Dermis microvascular lymphatic vessel endothelial cell (primary cell): ENCODE measurements at places on chromosomes 6 and 20. TPM values are rescaled to one million over a fixed set of nuclear protein-coding genes. Genes with fewer than 3 reads are reported as not detected.

The SNAI1 gene
- total RNA-seq: 1.0 and 1.6 TPM in 2 replicates

The PRL gene
- total RNA-seq: not detected in 2 replicates

The VSX1 gene
- total RNA-seq: not detected in 2 replicates

The CDC25B gene
- total RNA-seq: 27.5 and 31.4 TPM in 2 replicates

The BMP5 gene
- not detected in 2 replicates for total RNA-seq

The ABT1 gene
- total RNA-seq: 18.4 and 20.2 TPM in 2 replicates

The LBP gene
- total RNA-seq: under 0.01 and 0.13 TPM in 2 replicates

The FAM209B gene
- 0.13 TPM in 1 of 2 replicates, not detected in the other for total RNA-seq

The NOTCH4 gene
- total RNA-seq: 11.9 and 13.3 TPM in 2 replicates

The ZNF311 gene
- under 0.01 and 0.13 TPM in 2 replicates for total RNA-seq

The MGME1 gene
- 11.3 and 12.5 TPM in 2 replicates for total RNA-seq

The DCDC2 gene
- under 0.01 TPM in 1 of 2 replicates, not detected in the other for total RNA-seq

The DNAH8 gene
- total RNA-seq: not detected in 2 replicates

The XKR7 gene
- total RNA-seq: not detected in 2 replicates

The ABHD16B gene
- not detected in 2 replicates for total RNA-seq

The MAP1LC3A gene
- total RNA-seq: 16.6 and 40.2 TPM in 2 replicates

The FAM162B gene
- total RNA-seq: 6.2 and 11.1 TPM in 2 replicates

The NFKBIE gene
- 9.6 and 15.0 TPM in 2 replicates for total RNA-seq

The SDC4 gene
- 37.7 and 55.6 TPM in 2 replicates for total RNA-seq

The ASIP gene
- total RNA-seq: not detected in 2 replicates

The IMPG1 gene
- not detected in 2 replicates for total RNA-seq

The BMP7 gene
- not detected in 2 replicates for total RNA-seq

The GTSF1L gene
- total RNA-seq: not detected in 2 replicates

The AGER gene
- 0.38 and 0.39 TPM in 2 replicates for total RNA-seq

The THBS2 gene
- total RNA-seq: 0.51 TPM in 1 of 2 replicates, not detected in the other

The PPP2R5D gene
- total RNA-seq: 27.6 and 32.5 TPM in 2 replicates

The SPDEF gene
- under 0.01 TPM in 1 of 2 replicates, not detected in the other for total RNA-seq

The TCP11 gene
- 0.13 TPM in 2 replicates for total RNA-seq

The NMBR gene
- not detected in 2 replicates for total RNA-seq

The PKIG gene
- total RNA-seq: 151 and 182 TPM in 2 replicates

The RAB44 gene
- under 0.01 TPM in 2 replicates for total RNA-seq

The ROMO1 gene
- total RNA-seq: 176 and 319 TPM in 2 replicates

The PTCHD4 gene
- total RNA-seq: 12.5 and 13.3 TPM in 2 replicates

The MYBL2 gene
- total RNA-seq: 8.6 and 13.0 TPM in 2 replicates

The PKIB gene
- 0.13 TPM in 2 replicates for total RNA-seq

The C20orf144 gene
- total RNA-seq: under 0.01 TPM in 1 of 2 replicates, not detected in the other

The CLDN20 gene
- not detected in 2 replicates for total RNA-seq

The KIZ gene
- total RNA-seq: 3.2 and 3.7 TPM in 2 replicates

The OLIG3 gene
- total RNA-seq: not detected in 2 replicates

The PLN gene
- total RNA-seq: not detected in 2 replicates

The C6orf163 gene
- total RNA-seq: 0.26 and 0.63 TPM in 2 replicates

The POU3F2 gene
- not detected in 2 replicates for total RNA-seq

The ANKEF1 gene
- total RNA-seq: 0.76 and 1.2 TPM in 2 replicates

The OR11A1 gene
- total RNA-seq: not detected in 2 replicates

The TDRD6 gene
- total RNA-seq: under 0.01 TPM in 2 replicates

The GJA1 gene
- 1,124 and 1,357 TPM in 2 replicates for total RNA-seq

The NHLRC1 gene
- 0.51 and 0.89 TPM in 2 replicates for total RNA-seq
